ENCODE measurements at places on chromosomes 16 and 17.

DNA sequence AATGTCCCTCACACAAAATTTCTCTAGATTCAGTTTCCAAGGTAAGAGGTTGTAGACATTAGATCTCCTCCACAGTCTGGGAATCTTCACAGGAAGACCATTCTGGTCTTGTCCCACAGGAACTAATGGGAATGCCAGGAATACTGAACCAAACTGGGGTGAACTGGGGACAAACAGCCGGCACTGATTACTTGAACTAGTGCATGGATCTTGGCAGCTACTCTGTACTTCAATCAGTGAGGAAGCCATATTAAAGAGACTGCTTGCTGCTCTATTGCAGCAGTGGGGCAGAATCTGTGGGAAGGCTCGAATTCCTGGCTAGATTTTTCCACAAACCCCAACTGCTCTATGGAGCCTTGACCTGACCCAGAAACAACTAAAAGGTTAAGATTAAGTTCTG is 268.9 kb upstream of the AXIN2 start:
- no peak for DNase-seq

DNA sequence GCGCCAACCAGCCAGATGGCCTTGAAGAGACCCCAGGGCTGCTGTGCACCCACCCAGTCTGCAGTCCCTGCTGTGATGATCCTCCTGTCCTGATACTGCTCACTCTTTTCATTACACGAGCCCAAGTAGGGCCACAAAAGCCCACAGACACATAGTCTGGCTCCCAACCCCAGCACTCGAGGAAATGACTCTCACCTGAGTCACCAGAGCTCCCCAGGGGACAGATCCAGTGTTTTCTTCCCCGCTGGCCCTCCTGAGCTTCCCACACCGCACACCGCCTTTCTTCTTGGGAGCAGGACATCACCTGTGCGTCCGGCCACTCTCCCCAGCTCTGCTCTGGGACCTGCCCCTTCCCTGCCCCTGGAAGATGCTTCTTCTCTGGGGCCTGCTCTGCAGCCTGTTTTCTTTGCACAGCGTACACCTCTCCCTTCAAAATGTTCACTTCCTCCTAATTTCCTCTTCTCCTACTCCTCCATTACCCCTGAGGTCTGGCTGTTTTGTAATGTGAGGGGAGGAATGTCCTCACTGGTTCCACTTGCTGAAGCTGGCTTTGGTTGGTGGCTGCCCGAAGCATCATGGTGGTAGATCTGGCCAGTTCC is 2.0 kb upstream of the SCN4A start:
- no peak for DNase-seq

- DNase-seq = no peak
These were observed 56.3 kb upstream of the KIFC3 start for GRCh38 chr16:57858635-57859034.

GRCh38 chr16:29876594-29877249 is 13.7 kb upstream of the CDIPT start:
- DNase-seq = no peak

- DNase-seq = no peak
These were observed 879 bp upstream of the SPG7 start for GRCh38 chr16:89507214-89507833.

- no peak for DNase-seq
These were observed 13.5 kb downstream of the NMRAL1 start for GRCh38 chr16:4460936-4461249.

DNA sequence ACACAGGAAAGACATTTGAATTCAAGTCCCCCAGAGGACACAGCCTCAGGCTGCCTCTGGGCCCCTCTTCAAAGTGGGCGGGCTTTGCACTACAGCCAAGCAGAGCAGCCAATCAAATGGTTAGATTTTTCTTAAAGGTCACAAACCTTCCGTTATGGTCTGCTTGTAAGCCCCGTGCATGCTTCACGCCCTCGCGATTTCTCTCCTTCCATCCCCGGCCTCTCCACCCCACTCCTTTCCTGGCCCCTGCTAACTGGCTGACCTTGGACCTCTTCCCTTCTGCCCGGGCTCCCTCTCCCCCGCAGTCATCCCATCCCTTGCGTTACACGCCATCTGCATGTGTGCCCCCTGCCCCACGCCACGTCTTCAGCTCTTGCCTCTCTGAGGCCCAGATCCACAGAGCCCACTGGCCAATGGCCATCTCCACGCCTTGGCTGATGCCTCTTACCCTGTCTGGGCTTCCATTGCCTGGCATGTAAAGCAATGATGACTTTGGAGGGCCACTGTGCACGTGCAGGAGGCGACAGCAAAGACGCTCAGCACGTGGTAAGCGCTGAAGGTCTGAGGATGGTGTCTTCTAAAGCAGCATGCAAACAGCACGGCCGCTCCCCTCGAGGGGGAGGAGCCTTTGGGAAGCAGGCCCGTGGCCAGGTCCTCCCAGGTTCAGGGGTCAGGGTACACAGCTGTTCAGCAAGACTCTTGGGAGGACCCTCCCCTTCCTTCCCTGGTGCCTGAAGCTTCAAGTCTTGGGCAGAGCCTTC is 86.8 kb downstream of the ZDHHC7 start:
- DNase-seq = no peak

- DNase-seq = no peak
These were observed 29.7 kb upstream of the NXPH3 start for GRCh38 chr17:49545806-49546545.

GRCh38 chr17:77924757-77925336 is 33.7 kb upstream of the TNRC6C start:
- no peak for DNase-seq

- DNase-seq = no peak
These were observed 176.5 kb upstream of the MON1B start for GRCh38 chr16:77014441-77014840.

- no peak for DNase-seq
These were observed 162.0 kb downstream of the SALL1 start for GRCh38 chr16:50989047-50989446.

- DNase-seq = no peak
These were observed 62.1 kb downstream of the EPN2 start for GRCh38 chr17:19299214-19299747.

DNA sequence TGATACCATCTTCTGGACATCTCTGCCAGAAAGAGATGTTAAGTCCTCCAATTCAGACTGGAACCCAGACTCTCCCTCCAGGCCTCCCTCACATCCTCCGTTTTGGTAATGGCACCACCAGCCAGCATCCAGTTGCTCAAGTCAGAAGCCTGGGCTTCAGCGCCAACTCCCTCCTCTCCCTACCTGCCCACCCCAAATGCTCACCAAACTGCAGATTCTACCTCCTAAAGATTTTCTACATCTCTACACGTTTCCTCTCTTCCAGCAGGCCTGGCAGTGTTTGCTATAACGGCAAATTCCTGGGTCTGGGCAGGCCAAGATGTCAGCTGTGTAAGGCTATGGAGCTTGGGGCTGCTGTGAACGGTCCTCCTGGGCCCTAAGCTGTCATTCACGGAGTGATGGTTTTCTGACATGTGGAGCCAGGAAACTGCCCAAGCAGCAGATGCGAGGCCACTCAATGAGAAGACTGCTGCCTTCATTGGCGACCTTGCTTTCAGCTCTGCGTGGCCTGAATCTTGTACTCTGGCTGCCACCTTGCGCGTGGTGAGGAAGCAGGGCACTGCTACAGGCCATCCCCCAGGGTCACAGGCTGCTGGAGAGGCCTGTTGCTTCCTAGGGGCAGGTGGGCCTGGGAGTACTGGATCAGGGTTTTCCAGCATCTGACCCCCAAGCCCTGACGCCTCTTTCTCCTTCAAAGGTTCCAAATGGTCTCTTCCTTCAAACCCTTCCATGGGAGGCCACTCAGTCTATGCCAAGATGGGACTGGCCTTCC is 37.7 kb downstream of the TBX4 start:
- no peak for DNase-seq

GRCh38 chr17:48915459-48916282 is 7.5 kb downstream of the UBE2Z start:
- no peak for DNase-seq

DNA sequence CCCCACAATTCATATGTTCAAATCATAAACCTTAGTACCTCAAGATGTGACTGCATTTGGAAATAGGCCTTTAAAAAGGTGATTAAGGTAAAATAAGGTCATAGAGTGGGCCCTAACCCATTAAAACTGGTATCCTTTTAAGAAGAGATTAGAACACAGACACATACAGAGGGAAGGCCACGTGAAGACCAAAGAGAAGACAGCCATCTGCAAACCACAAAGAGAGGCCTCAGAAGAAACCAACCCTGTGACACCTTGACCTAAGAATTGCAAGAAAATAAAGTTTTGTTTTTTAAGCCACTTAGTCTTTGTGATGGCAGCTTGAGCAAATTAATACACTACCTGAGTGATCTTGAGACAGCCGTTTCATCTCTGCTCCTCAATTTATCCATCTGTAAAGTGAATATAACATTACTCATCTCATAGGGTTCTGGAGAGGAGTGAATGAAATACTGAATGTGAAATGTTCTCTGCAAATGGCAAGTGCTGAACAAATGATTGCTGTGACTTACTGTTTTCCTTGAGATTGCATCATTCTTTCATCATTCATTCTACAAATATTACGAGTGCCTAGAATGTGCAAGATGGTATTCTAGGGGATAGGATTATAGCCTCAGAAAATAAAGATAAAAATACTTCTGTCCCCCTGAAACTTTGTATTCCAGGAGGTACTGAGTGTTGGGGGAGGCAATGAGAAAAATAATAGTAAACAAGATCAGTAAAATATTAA is 222.0 kb upstream of the CDH13 start:
- no peak for DNase-seq

DNA sequence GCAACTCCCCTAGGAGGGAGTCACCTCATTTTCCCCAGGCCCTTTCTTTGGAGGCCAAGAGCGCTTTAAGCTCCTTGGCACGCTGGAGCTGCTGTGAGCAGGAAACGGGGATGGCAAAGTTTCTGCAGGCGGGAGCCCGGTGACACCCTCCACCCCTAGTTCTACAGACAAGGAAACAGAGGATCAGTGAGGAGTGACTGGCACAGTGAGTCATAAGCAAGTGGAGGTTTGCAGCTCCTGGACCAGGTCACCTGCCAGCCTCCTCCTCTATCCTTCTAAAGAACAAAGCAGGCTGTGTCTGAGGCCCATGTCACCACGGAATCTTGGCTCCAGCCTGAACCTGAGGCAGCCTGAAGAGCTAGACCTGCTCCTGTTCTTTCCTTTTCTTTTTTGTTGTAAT is 141.9 kb downstream of the TMEM132E start:
- no peak for DNase-seq

- DNase-seq = no peak
These were observed 30.9 kb downstream of the FAM222B start for GRCh38 chr17:28811651-28812090.

DNA sequence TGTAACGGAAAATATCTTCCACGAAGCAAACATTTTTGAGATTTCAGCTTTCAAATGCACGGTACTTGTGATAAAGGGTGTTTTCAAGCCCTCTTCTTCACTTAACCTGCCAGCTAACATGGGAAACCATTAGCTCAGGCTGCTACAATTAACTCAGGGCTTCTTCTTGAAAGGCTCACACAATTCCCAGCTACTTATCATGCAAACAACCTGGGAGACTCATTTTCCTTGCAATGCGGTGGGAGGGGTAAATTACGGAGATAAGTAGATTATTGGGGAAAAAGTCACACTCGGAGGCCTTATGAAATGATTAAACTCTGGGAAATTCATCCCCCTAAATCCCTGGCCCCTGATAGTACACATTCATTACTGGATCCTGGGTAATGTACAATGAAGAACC is 266.4 kb downstream of the STX8 start:
- DNase-seq = no peak

- DNase-seq = no peak
These were observed 8.8 kb upstream of the CEP20 start for GRCh38 chr16:15897121-15897780.

GRCh38 chr16:89155184-89155679 is 16.3 kb upstream of the CDH15 start:
- no peak for DNase-seq

- DNase-seq = no peak
These were observed 4.8 kb upstream of the ERCC4 start for GRCh38 chr16:13915033-13915635.

DNA sequence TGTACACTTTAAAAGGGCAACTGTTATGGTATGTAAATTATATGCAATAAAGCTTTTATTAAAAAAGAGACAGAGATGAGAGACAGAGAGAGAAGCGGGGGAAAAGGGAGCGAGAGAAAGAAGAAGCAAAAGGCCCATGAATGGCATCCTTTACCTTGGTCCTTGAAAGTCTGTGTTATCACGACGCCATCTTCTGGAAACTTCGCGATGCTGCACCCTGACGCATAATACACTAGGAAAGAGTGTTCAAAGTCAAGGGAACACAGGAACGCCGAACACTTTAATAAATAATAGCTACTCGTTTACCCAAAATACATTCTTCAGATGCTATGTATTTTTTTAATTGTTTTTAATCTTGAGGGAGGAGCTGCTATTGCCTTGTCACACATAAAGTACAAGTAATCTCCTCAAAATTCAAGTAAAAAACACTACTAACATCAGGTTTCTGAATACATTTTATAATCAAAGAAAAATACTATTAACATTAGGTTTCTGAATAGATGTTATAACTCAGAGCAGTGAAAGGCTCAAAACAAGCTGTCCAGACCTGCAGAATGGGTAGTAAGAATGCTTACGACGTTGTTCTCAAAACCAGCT is 23.0 kb upstream of the SLC38A8 start:
- DNase-seq = no peak

DNA sequence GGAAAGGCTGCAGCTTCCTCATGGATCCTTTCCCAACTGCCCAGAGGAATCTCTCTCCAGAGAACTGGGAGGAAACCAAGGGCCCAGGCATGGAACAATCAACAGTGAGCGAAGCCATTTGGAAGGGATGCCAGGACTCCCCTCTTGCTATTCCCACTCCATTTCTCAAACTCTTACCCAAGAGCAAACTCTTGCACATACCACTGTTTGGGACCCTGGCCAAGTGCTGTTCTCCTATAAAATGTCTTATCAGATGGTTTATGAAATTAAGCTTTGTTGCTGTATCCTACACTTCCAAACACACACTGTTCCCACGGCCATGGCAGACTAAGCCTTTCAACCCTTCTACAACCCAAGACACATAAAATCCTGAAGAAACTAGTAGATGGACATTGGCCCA is 48.3 kb upstream of the AXIN2 start:
- DNase-seq = no peak

DNA sequence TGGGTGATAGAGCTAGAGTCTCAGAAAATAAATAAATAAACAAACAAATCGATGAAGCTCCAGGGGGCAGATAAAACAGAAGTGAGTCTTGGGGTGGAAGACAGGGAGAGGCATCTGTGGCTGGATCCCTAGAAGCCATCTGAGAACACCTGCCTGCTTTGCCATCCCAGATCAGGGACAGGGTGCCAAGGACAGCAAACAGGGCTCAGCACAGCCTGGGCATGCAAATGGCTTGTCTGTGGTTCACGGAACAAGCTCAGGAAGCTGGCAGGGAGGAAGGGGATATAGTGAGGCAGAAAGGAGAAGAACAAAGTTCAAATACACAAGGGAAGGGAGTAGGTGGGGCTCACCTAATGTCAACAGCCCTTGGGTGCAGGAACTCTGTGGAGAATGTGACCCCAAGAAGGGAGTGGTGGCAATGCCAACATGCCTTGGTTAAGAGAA is 27.5 kb downstream of the TRIM25 start:
- DNase-seq = no peak

- no peak for DNase-seq
These were observed 2.3 kb downstream of the RBFOX3 start for GRCh38 chr17:79608624-79608959.

Data from stimulated activated CD8-positive, alpha-beta memory T cell treated with anti-CD3 and anti-CD28 coated beads, Interleukin-4, amount 100 ng/mL, for 4 hours (primary cell).